ENCODE measurements at places on chromosomes 2 and 18.

- no peak for DNase-seq
Observed at GRCh38 chr2:203490391-203490790, 44.7 kb downstream of the RAPH1 start.

GRCh38 chr2:222404151-222404905, 20.0 kb upstream of the SGPP2 start:
- no peak for DNase-seq

DNA sequence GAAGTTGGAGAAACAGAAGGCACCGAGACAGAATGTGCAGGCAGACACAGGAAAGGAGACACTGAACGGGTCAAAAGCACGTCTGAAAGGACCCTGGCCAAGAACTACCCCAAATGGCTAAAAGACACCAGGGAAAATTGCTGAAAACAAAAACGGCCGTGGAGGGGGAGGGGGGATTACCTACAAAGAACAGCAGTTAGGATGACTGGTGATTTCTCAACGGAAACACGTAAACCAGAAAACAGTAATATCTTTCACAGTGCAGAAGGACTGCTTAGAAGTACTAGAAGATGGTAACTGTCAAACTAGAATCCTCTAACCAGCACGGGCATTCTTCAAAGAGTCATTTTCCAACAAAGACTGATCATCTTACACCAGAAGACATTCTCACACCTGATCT, 142.6 kb downstream of the HDAC4 start:
- DNase-seq: no peak

DNA sequence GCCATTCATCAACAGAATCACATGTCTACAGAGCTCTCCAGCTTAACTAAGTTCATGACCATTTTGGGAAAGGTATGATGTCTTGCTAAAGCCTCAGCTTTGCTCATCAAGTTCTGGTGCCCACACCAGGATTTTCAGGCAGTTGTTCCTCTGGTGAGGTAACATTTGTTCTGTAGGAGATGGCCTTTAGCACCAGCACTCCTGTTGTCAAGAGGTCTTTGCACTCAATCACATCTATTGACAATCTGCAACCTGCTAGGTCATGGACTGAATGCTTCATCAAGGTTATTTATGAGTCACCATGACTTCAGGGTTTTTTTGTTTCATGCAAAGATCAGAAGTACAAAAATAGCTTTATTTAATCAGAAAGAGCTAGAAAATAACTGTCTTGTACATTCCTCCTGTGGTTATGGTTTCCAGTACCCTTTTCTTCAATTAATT, 36.6 kb upstream of the VIT start:
- no peak for DNase-seq

DNA sequence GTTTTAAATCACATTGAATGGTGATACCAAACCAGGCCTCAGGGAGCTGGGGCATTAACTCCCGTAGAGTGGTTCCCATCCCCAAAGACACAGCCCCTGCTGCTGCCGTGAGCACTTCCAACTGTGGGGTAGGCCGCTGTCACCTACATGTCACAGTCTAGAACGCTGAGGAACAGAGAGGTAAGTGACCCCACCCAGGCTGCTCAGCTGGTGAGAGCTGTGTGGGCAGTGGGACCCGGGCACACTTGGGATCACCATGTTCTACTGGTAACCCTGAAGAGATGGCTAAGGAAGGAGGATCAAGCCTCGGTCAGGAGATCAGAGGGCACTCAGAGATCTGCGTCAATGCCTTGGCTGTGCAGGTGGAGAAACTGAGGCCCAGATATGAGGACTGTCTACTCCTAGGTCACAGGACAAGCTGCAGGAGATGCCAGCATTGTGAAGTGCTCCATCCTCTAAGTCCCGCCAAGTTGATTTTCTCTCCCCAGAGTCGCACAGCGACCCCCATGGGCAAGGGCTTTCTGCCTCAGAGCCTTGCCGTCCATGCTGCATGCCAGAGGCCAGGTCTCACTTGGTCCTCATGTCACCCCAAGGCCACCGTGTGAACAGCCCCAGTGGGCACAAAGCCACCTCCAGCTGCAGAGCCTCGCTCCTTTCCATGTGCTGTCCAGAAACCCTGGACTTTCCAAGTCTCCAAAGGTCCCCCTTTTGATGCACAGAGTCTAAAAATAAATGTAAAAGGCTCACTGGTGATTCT, 144.2 kb upstream of the OTOS start:
- DNase-seq: no peak

DNA sequence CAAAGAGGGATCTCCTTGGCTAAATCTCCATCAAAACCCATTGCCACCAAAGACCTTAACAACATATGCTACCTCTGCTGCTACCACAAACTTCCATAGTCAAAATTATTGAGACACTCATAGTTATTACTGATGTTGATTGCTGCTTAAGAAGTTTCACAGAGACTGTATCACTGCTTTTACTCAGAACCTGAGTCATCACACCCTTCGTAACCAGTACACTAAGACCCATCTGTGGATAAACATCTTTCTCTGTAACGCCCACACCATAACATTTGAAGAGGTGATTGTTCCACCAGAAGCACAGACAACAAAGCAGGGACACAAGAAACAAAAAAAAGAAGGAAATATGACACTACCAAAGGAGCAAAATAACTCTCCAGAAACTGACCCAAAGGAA, 1563.1 kb downstream of the LRP1B start:
- DNase-seq: no peak

DNA sequence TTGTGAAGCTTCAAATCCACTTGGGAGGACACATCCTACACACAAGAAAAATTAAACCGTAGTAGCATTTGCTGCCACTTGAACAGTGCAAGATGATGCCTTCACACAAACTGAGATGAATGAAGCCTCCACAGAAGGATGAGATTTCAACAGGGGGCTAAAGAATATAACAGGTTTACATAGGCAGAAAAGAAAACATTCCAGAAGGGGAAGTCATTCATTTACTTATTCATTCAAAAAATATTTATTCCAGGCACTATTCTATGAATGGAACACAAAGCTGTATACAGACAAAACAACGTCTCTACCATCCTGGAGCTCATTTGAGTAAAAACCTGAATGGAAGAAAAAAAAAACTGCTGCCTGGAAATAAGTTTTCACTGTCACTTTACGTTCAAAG, 170.5 kb downstream of the CDH20 start:
- no peak for DNase-seq

GRCh38 chr2:201220102-201220570, 37.2 kb downstream of the CASP10 start:
- no peak for DNase-seq

DNA sequence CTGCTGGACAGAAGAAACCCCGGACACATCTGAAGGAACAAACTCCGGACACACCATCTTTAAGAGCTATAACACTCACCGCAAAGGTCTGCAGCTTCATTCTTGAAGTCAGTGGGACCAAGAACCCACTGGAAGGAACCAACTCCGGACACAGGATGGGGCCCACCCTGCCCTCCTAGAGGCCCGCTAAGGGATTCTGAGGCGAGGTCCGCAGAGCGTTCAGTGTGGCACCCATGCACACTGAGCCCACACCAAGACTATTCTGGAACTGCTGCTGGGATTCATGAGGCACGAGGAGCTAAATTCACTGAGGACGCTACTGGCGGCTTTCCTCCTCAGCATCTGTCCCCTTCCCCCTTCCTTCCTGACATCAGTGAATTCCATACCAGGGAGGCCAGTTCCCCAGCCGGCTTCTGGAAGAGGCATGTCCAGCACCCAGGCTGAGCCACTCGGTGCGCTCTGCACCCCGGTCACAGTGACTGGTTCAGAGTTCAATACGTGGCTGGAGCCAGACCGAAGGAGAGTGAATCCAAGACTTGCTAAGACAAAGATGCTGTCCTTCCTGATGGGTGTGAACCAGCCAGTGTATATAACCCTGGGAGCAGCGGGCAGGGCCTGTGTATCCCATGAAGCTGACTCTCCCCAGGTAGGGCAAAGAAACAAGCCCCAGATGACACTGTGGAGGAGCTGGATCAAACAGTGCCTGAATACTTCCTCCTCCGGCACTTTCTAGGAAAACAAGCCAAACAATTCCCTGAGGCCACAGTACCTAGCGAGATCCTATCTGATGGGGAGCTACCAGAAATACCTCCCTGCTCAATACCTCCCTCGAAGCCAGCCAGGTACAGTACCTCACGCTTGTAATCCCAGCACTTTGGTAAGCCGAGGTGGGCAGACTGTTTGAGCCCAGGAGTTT, 11.1 kb downstream of the HDAC4 start:
- no peak for DNase-seq

- DNase-seq: no peak
Observed at GRCh38 chr2:61785583-61785982, 68.3 kb downstream of the FAM161A start.

DNA sequence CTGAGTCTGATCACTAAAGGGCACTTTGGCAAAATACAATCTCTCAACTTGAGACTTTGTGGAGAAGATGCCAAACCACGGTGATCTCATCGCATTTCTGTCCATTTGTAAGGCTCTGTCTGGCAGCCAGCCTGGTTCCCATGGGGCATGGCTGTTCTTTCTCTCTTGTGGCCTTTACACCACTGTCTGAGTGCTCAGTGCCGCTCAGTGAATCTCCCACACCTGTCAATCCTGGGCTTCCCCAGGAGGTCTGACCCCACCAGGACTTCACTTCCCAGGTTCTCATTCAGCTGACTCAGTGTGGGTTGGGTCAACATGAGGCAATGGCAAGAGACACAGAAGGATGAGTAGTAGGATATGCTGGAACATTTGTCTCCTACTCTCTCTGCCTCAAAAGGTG, 96.8 kb upstream of the TRIB2 start:
- DNase-seq: no peak

DNA sequence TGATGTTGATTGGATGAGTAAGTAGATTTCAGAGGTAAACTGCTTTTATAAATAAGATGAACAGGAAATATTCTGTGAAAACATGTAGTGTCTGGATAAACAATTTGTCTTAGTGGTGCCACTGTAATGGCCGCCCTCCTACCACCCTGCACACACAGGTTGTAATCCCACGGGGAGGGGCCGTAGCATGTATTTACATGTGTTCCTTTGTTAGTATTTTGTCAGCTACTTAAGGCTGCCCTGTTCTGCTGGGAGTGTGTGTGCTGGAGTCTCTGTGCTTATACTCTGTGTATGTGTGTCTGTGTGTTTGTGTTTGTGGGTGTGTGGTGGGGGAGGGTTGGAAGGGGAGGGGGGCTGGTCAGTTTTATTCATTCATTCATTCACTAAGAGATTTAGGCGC, 5.1 kb downstream of the TSHZ1 start:
- no peak for DNase-seq

DNA sequence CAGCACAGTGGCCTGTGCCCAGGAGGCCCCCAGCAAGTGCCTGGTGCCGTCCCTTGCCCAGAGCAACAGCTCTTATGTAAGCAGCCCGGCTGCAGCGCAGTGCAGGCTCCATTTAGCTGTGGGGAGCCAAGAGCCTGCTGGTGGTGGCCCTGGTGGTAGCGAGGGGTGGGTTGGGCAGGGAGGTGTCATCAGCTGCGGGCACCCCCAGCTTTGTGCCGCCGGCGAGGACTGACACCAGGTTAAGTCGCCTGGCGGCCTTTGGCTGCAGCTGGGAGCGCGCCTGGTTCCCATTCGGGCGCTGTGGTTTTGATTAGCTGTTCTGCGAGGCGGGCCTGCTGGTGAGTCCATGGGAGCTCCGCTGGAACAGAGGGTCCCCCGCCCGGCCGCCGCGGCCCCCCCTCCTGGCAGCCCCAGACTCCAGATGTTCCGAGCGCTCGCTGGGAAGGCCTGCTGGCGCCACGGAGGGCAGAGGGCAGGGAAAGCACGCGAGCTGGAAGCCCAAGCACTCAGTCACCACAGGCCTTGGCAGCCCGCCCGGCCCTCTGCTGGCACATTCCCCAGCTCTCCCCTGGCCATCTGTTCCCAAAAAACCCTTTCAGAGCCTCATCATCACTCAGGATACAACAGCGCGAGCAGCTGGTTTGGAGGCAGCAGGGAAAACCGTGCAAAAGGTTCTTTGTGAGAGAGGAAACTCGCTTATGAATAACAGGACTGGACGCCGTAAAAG, 18.4 kb downstream of the ATOH8 start:
- peak; percentile 49 for DNase-seq

- DNase-seq: no peak
Observed at GRCh38 chr2:219959471-219959870, 332.0 kb downstream of the SLC4A3 start.

GRCh38 chr2:133040170-133040569, 370.2 kb upstream of the LYPD1 start:
- DNase-seq: no peak

DNA sequence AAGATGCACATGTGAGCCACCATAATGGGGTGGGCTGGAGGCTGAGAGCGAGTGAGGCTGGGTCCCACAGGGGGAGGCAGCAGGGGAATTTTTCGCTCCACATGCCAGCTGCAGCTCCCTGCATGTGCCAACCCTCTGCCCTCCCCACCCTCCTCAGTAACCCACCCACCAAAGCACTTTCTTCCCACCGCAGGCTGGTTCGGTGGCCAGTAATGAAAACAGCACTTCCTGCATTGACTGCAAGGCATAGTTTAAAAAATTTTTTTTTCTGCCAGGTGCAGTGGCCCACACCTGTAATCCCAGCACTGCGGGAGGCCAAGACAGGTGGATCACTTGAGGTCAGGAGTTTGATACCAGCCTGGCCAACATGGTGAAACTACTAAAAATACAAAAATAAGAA, 147.5 kb upstream of the TTC39C start:
- no peak for DNase-seq

- DNase-seq: no peak
Observed at GRCh38 chr2:148523315-148523714, 121.2 kb upstream of the EPC2 start.

DNA sequence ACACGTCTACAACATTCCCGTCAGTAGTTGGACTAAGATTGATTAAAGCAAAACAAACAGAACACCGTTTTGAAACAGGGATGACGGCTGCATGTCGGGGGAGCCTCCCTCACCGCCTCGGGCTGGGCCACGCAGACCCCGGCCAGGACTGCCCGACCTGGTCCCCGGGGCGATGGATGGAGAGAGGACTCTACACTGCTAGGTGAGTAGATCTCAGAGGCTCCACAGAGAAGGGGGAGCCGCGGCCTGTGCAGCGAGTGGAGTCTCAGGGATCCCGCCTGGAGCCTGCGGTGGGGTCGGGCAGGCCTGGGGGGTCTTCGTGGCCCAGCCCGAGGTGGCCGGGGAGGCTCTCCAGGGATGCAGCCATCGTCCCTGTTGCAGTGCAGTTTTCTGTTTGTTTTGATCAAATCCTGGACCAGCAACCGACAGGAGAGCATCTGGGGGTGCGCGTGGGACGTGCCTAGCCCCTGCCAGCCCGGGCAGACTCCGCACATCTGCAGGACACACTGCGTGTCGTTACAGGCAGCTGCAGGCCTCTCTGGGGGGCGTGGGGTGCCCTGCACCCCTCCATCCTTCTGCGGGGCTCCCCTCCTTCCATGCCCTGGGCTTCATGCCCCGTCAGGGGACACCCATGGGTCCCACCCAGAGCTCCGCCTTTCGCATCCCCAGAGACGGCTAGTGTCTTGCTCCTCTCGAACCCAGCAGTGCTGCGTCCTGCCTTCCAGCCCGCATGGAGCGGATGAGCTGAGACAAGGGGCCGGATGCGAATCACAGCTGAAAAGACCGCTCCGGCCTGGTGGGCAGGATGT, 143.6 kb downstream of the RTP5 start:
- no peak for DNase-seq

DNA sequence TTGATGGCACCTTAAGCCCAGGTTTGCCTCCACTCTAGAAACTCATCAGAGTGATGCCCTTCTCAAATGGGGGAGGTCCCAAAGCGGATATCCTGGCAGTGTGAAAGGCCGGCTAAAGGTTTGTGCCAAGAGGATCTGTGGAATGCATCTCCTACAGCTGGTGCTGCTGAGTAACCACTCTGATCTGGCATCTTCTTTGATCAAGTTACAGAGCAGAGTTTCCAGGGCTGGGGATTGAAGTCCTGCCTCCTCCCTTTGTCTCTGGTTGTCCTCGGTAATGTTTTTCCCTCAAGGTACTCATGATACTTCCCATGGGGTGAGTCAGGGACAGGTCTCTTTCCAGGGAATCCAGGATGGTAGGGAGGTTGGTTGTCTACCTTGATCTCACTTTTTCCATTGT, 24.6 kb downstream of the PRKRA start:
- DNase-seq: no peak

All from neural crest cell (in vitro differentiated cells).